ENCODE measurements at places on chromosomes 2 and 18.

- no peak for DNase-seq
Measured at GRCh38 chr2:46812361-46813019, 103.1 kb downstream of the MCFD2 start.

- no peak for DNase-seq
Measured at GRCh38 chr2:170227951-170228350, 50.0 kb downstream of the MYO3B start.

DNA sequence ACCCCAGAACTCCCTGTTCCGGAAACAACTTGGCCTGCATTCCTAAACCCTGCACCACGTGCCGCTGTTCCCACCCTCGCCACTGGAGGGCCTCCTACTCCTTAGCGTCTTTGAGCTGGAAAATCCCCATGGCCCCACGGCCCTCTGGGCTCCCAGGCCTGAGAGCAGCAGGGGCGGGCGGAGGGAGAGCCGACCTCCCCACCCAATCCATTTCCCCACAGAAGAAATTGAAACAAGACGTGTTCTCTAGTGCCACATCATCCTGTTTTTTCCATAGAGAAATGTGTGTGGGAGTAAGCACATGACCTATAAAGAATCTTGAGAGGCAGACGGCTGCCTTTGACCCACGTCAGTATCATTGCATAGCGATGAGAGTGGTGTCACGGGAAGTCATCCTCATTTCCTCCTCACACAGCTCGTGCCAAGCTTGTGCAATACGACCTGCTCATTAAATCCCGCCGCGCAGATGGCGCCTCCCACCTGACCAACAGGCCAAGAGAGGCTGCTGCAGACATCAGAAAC lies 79.2 kb downstream of the LAMA1 start:
- DNase-seq, result peak; percentile 4

GRCh38 chr18:374721-375168 lies 106.9 kb upstream of the THOC1 start:
- no peak for DNase-seq

DNA sequence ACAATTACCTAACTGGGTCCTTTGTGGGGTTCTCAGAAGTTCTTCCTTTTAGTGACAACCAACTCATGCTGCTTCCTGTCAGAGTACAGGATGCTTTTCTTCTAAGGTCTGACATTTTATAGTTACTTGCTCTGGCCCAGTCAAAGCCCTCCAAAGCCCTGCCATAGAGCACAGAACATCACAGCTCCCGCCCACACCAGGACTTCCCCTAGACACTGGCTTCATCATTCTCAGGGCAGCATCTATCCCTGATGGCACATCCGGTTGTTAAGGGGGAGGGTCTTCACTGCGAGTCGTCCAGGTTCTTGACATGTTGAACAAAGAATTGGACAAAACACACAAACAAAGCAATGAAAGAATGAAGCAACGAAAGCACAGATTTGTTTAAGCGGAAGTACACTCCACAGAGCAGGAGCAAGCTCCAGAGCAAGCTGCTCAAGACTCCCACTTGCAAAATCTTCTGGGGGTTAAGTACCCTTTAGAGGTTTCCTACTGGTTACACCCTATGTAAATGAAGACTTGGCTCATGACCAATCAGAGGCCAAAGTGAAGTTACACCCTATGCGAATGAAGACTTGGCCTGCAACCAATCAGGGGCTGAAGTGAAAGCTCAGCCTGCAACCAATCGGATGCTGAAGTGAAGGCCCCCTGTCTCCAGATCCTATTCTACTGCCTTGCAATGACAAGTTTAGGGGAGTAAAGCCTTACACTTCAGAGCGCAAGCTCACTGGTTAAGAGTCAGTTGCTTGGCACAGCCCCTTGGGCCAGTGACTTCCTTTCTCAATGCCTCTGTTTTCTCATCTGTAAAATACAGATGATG lies 79.0 kb downstream of the HDAC4 start:
- no peak for DNase-seq

- DNase-seq, result no peak
Measured at GRCh38 chr2:186889101-186889879, 40.3 kb upstream of the ZSWIM2 start.

Data from LoVo (cell line).